ENCODE measurements at places on chromosomes 4 and X.

- no peak for DNase-seq
Measured at GRCh38 chrX:131393426-131393825, 104.3 kb upstream of the IGSF1 start.

GRCh38 chrX:41692162-41692749, 3.5 kb downstream of the GPR34 start:
- no peak for DNase-seq

- no peak for DNase-seq
Measured at GRCh38 chrX:136907621-136908020, 27.1 kb upstream of the RBMX start.

- DNase-seq, result no peak
Measured at GRCh38 chr4:22233230-22233629, 282.6 kb downstream of the ADGRA3 start.

- no peak for DNase-seq
Measured at GRCh38 chrX:66676990-66677389, 38.1 kb upstream of the EDA2R start.

GRCh38 chr4:48974979-48975640, 11.0 kb upstream of the CWH43 start:
- no peak for DNase-seq

Measured in AML-193 (cell line).